ENCODE measurements at places on chromosomes 7 and 10. TPM values are rescaled to one million over a fixed set of nuclear protein-coding genes. Genes with fewer than 3 reads are reported as not detected.

Gene IFIT3
- total RNA-seq: 6.9 TPM

Gene MRC1
- 18.9 TPM for total RNA-seq

Gene PNLIP
- total RNA-seq: not detected

Gene OPALIN
- not detected for total RNA-seq

Gene H2BK1
- not detected for total RNA-seq

Gene CLDN4
- 0.27 TPM for total RNA-seq

Gene NAT16
- total RNA-seq: not detected

All from left ventricle myocardium inferior (tissue), 1 donor.